Endodermal cell (in vitro differentiated cells): ENCODE measurements at places on chromosomes 3 and 15.

DNA sequence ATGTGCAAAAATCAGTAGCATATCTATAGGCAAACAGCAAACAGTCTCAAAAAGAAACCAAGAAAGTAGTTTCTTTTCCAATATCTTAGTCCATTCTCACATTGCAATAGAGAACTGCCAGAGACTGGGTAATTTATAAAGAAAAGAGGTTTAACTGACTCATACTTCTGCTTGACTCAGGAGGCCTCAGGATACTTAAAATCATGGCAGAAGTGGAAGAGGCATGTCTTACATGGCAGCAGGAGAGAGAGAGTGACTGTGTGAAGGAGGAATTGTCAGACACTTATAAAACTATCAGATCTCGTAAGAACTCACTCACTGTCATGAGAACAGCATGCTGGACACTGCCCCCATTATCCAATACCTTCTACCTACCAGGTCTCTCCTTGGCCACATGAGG lies 327.9 kb upstream of the EPHA3 start:
- H3K27me3 ChIP-seq, result no peaks in the 10 kb centered on the region
- no peaks in the 10 kb centered on the region for H3K4me1 ChIP-seq
- no peaks in the 10 kb centered on the region for H3K36me3 ChIP-seq
- no peak overlapping the region for H3K27ac ChIP-seq
- no peak overlapping the region for H3K4me3 ChIP-seq
- no peak for DNase-seq

- no peak overlapping the region for H3K27ac ChIP-seq
- no peak for DNase-seq
- peaks cover 12% of the 10 kb centered on the region for H3K4me1 ChIP-seq
- H3K27me3 ChIP-seq, result no peaks in the 10 kb centered on the region
- H3K4me3 ChIP-seq, result no peak overlapping the region
Observed at GRCh38 chr15:26702381-26702780, 70.5 kb downstream of the GABRB3 start.

DNA sequence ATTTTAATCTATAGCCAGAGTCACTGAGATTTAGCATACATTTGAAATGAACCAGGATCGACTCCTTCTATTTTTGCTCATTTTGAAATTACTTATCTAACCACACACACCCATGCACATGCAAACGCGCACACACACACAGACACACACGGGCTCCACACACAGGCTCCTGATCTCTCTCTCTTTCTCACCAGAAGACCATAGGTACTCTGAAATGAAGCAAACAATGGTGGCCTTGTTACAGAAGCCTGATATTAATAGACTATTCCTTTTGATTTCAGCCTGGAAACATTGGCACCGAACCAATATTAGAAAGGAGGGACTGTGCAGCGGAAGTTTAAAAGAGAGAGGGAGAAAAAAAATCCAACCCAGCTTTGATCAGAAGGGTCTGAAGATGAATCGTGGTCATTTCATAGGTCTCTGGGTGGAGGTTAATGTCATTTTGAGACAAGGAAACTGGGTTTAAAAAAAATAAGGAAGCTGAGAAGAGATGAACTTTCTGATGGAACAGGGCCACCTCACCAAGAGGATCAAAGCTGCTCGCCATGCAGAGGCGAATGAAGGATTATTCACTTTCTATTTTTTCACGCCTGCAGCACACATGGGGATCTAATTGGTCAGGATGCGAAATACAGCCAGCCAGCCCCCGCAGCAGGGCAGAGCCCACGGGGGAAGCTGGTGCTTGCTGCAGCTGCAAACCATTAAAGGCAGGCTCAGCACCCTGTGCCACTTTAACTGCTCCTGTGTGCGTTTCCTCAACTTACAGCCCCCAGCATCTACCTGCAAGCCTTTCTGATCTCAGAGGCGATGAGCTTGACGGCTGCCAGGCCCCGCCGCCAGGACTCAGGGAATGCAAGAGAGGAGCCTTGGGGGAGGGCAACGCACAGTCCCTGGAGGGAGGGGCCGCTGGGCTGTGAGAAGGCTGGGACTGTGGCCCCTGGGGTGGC lies 88.8 kb downstream of the HES1 start:
- DNase-seq, result peak; percentile 65
- no peaks in the 10 kb centered on the region for H3K27me3 ChIP-seq
- H3K36me3 ChIP-seq, result no peaks in the 10 kb centered on the region
- H3K4me3 ChIP-seq, result no peak overlapping the region
- no peaks in the 10 kb centered on the region for H3K4me1 ChIP-seq

DNA sequence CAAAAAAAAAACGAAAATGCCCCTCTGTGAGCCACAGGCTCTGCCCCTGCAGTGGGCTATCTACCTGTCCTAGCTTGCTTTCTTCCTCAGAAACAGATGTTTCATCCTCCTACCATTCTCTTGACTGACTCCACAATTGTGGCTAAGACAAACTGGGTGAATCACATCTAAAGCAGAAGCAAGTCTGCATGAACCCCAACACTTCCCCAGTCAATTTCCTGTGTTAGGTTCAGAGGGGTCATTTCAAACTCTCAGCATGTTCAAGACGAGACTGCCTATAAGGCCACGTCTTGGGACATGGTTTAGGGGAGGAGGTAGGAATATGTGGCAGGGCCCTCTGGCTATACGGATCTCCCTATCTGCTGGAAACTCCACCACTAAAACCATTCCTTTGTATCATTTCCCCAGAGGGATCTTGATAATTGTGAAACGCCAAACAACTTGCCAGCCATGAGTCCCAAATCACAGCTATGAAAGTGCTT lies 28.6 kb upstream of the ANKDD1A start:
- no peaks in the 10 kb centered on the region for H3K27me3 ChIP-seq
- no peaks in the 10 kb centered on the region for H3K36me3 ChIP-seq
- no peak overlapping the region for H3K4me3 ChIP-seq
- no peak for DNase-seq

DNA sequence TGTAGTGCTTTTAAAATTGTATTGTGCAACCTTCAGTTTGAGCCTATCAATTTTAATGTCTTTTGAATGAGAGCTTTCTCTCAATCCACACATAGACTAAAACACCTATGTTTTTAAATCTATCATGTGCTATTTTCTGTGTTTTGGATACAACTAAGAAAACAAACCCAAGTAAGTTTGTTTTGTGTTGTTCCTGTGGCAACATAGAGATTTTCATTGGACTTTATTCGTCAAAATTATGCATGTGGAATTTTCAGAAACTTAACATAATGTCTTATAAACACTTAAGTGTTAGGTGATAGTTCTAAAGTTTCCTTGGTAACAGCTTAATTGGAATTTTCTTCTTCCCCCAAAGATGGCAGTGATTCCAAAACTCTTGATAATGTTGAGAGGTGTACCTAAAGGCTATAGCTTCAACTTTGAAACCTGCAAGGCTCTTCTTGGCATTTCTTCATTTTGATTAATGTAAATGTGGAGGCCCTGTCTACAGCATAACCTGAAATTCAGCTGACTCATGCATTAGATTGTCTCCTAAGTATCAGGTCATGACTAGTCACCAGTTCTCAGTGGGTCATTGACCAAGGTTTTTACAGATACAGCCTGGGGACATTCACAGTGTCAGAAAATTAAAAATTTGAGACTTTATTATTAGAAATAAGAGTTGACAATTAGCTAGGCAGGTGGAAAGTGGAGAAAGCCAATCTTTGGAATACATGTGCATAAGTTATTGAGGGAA lies 44.4 kb downstream of the COL6A5 start:
- no peak overlapping the region for H3K27ac ChIP-seq
- H3K27me3 ChIP-seq, result no peaks in the 10 kb centered on the region
- no peaks in the 10 kb centered on the region for H3K4me1 ChIP-seq
- H3K4me3 ChIP-seq, result no peak overlapping the region

- H3K27ac ChIP-seq, result no peak overlapping the region
- H3K4me1 ChIP-seq, result no peaks in the 10 kb centered on the region
- no peak overlapping the region for H3K4me3 ChIP-seq
- DNase-seq, result no peak
- peaks cover 29% of the 10 kb centered on the region for H3K36me3 ChIP-seq
- H3K27me3 ChIP-seq, result no peaks in the 10 kb centered on the region
Observed at GRCh38 chr15:90799639-90800170, 68.7 kb upstream of the FURIN start.

GRCh38 chr15:72785432-72785831 lies 1.9 kb upstream of the ADPGK start:
- DNase-seq, result peak; percentile 66
- no peaks in the 10 kb centered on the region for H3K27me3 ChIP-seq
- peaks cover 12% of the 10 kb centered on the region for H3K4me1 ChIP-seq
- H3K36me3 ChIP-seq, result peaks cover 16% of the 10 kb centered on the region

GRCh38 chr15:70470556-70471191 lies 292.7 kb downstream of the UACA start:
- no peak for DNase-seq
- no peaks in the 10 kb centered on the region for H3K27me3 ChIP-seq
- no peaks in the 10 kb centered on the region for H3K36me3 ChIP-seq
- H3K4me3 ChIP-seq, result no peak overlapping the region
- H3K4me1 ChIP-seq, result no peaks in the 10 kb centered on the region

- H3K4me1 ChIP-seq, result no peaks in the 10 kb centered on the region
- no peaks in the 10 kb centered on the region for H3K27me3 ChIP-seq
- DNase-seq, result no peak
- H3K4me3 ChIP-seq, result no peak overlapping the region
Observed at GRCh38 chr3:105385819-105386508, 19.3 kb downstream of the ALCAM start.

DNA sequence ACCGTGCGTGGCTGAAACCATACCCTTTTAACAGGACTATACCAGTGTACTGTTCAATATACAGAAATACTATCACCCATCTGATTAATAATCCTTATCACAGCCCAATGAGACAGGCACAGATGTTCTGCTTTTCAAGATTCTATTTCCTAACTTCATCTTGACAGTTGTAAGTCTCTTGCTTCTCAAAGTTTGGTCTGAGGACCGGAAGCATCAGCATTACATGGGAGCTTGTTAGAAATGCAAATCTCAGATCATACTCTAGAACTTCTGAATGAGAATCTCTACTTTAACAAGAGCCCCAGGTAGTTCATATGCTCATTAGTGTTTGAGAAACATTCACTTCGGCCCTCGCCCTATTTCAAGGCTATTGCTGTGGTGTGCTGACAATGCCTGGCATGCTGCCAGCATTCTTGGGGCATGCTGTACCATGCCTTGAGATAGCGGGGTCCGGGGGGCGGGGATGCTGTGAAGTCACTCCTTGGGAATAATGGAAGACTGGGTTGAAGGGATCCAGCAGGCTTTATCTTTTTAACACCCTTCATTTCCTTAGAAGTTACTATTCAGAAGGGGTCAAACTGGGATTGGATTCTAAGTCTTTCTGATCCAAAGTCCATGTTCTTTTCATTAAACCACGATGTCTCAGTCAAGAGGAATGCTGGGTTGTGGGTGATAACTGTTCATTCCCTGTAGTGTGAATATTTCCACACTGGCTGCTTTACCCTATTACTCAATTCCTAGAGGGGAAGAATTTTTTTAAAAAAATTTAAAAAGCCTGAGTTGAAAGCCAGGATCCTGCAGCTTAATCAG lies 194.7 kb downstream of the LPP start:
- peaks cover 5% of the 10 kb centered on the region for H3K36me3 ChIP-seq
- H3K4me1 ChIP-seq, result peaks cover 5% of the 10 kb centered on the region
- H3K27ac ChIP-seq, result no peak overlapping the region
- no peak overlapping the region for H3K4me3 ChIP-seq
- no peak for DNase-seq

DNA sequence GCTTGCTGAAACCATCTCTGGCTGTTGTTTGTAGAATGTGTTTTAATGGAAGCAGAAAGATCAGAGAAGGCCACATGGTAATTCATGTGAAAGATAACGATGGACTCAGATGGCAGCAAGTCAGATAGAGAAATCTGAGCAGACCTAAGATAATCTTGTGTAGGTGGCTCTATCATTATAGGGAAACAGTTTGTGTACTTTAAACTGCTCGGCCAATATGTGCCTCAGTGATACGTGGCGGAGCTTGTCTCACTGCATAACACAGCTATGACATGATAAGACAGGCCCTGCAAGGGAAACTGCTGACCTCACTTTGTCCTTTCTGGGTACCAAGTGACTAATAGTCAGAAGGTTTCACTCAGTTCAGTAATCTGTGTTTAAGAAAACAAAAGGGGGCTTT lies 51.0 kb downstream of the MME start:
- no peak overlapping the region for H3K27ac ChIP-seq
- H3K4me1 ChIP-seq, result no peaks in the 10 kb centered on the region
- H3K4me3 ChIP-seq, result no peak overlapping the region
- no peak for DNase-seq
- H3K36me3 ChIP-seq, result peaks cover 4% of the 10 kb centered on the region
- H3K27me3 ChIP-seq, result no peaks in the 10 kb centered on the region

DNA sequence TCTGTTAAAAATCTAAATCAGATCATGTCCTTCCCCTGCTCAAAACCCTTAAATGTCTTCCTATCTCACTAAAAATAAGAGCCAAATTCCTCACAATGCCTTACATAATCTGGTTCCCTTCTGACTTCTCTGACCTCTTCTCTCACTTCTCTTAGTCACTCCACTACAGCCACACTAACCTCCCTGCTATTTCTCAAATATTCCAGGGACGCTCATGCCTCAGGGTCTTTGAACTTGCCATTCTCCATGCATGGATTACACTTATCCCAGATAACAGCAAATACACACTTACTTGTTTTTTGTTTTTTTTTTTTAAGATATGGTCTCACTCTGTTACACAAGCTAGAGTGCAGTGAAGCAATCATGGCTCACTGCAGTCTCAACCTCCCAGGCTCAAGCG lies 8.5 kb downstream of the TP53BP1 start:
- H3K4me1 ChIP-seq, result no peaks in the 10 kb centered on the region
- DNase-seq, result no peak
- H3K27ac ChIP-seq, result no peak overlapping the region
- no peak overlapping the region for H3K4me3 ChIP-seq
- H3K27me3 ChIP-seq, result no peaks in the 10 kb centered on the region

DNA sequence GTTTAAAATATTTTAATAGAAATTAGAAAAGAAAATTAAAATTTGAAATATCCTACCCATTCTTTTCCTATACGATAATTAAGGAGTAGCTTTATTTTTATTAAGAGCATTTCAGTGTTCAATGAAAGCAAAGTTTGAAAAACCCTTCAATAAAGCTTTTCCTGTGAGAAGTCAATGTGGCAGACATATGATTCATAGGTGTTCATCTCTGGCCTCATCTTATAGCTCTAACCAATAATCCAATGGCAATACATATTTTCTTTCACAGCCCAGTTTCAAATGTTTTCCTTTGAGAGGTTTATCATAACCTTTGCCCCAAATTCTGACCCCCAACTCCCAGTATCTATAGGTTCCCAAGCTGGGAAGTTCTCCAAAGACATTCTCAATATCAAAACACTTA lies 8.3 kb downstream of the KPNA1 start:
- no peak for DNase-seq
- H3K27me3 ChIP-seq, result no peaks in the 10 kb centered on the region
- no peak overlapping the region for H3K27ac ChIP-seq

DNA sequence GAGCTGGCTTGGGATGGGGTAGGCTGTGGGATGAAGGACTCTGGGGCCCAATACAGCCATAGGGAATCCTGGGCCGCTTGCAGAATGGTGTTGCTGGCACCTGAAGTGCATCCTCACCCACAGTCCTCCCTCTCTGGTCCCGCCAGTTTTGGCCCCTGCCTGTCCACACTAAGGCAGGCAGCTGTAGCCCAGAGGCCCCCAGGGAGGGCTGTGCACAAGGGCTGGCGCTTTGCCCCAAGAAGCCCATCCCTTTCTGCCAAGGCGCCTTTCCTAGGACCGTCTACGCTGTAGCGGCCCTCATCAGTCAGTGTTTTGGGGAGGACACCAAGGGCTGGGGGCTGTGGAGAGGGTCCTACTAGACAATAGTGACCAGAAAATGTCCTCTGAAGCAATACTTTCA lies 116.2 kb upstream of the ABHD17C start:
- no peaks in the 10 kb centered on the region for H3K36me3 ChIP-seq
- peaks cover 4% of the 10 kb centered on the region for H3K4me1 ChIP-seq
- no peak overlapping the region for H3K27ac ChIP-seq
- H3K4me3 ChIP-seq, result no peak overlapping the region
- H3K27me3 ChIP-seq, result no peaks in the 10 kb centered on the region
